Stimulated activated CD8-positive, alpha-beta memory T cell treated with anti-CD3 and anti-CD28 coated beads, Interleukin-7, amount 100 ng/mL, for 48 hours (primary cell): ENCODE measurements at places on chromosomes 7 and 10.

DNA sequence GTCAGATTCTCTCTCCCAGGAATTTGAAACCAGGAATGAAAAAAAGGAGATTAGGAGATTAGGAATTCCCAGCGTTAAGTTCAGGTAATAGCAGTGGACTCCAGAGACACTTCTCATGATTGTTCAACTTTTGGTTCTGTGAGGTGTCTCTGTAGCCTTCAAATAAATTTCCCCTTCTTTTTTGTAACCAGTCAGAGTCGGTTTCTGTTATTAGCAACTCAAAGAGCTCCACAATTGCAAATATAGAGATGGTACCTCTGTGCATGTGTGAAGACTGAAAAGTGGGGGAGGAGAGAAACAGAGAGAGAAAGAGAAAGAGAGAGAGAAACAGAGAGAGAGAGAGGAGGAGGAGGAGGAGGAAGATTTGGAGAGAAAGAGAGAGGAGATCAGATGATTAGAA is 112.8 kb upstream of the STEAP1B start:
- DNase-seq: no peak

DNA sequence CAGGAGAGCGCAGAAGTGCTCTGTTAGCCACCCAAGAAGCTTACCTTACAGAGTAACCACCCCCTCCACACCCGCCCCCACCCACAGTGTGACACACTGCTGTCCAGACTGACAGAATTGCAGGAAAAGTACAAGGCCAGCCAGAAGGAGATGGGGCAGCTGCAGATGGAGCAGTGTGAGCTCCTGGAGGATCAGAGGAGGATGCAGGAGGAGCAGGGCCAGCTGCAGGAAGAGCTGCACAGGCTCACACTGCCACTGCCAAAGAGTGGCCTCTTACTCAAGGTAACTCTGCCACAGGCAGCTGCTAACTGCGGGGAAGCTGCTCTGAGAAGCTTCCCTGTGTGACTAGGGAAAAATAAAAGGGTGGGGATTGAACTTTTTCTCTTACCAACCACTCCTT is 17.6 kb downstream of the CCDC136 start:
- no peak for DNase-seq

- no peak for DNase-seq
Observed at GRCh38 chr7:13687500-13687899, 302.0 kb downstream of the ETV1 start.

GRCh38 chr10:48786606-48787282 is 102.1 kb downstream of the WDFY4 start:
- no peak for DNase-seq

DNA sequence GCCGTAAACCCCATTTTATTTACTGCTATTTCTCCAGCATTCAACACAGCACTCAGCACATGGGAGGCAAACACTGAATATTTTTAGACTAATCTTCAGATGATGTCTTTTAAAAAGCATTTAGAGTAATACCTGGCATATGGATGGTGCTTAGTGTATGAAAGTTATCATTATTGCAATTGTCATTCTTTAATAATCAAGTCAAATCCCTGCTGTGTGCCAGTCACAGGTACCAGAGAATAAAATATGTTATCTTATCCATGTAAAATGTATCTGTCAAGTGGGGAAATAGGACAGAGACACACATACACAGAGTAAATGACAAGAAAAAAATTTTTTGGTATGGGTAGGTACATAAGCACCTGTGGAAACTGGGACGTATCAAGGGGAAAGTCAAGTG is 18.5 kb downstream of the ANKRD22 start:
- no peak for DNase-seq

DNA sequence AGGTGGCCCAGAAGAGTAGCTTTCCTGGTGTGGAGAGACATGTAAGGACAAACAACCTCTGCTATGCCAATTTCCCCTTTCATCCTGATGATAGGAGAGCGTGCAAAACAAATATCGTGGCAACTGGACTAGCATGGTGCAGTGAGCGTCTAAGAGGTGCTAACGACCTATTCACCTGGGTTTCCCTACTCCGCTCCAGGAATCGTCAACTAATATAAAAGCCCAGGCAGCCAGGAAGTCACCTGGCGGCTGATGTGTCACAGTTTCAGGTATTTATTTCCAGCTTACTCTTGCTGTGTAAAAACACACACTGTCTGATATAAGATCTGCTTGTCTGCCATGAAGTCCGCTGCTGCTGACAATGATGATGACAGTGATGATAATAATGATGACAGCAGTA is 56.5 kb upstream of the EFCAB10 start:
- no peak for DNase-seq

- no peak for DNase-seq
Observed at GRCh38 chr10:130018730-130019185, 54.7 kb upstream of the EBF3 start.

GRCh38 chr7:87934699-87935383 is 790 bp downstream of the ADAM22 start:
- DNase-seq: no peak

GRCh38 chr10:30974773-30975415 is 56.8 kb downstream of the ZNF438 start:
- no peak for DNase-seq

DNA sequence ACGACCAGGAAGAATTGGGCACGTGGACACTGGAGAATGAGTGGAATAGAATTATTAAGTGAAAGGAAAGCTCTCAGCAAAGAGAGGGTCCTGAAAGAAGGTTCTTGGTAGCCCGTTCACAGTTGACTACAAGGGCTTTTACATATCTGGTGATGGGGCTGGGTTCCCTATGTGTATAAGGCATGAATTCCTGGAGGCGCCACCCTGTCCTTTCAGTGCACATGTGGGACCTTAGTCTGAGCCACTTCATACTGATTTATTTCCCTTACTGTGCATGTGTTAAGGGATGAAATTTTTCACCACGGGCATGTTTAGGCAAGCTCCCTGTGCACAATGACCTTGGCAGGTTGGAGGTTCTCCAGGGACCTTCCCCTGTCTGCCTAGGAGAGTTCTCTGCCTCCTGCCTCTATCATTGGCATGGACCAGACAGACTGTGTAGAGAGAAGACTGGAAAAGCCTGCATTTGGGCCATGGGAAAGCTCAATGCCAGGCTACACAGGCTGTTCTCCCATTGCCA is 145.9 kb upstream of the ITGB1 start:
- DNase-seq: no peak

DNA sequence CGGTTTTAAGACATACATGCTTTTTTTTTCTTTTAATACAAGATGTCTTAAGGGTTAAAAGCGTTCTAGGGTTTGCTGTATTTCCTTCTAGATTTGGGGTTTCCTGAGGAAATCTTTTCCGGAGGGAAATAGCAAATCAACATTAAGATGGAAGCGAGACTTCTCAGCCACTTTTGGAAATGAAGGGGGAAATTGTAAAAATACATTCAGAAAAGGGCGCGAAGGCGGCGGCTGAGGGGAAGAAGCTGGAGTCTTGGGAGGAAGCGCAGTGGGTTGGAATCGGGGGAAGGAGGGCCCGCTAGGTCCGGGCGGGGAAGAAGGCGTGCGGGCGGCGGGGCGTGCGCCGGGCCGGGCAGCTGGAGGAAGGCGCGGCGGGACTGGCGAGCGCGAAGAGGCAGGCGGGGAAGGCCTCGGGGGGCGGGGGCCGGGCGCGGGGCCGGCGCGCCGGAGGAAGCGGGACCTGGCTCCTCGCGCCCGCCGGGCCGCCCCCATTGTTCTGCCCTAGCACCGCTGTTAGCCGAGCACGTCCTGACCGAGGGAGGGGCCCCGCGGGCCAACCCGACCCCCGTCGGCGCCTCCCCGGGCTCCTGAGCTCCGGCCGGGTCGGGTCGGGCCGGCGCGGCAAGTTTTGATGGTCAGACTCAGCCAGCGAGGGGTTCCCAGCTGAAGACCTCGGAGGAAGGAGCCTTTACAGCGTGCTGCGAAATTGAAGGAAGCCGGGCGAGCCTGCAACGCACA is 1.5 kb upstream of the SKIDA1 start:
- DNase-seq: no peak

DNA sequence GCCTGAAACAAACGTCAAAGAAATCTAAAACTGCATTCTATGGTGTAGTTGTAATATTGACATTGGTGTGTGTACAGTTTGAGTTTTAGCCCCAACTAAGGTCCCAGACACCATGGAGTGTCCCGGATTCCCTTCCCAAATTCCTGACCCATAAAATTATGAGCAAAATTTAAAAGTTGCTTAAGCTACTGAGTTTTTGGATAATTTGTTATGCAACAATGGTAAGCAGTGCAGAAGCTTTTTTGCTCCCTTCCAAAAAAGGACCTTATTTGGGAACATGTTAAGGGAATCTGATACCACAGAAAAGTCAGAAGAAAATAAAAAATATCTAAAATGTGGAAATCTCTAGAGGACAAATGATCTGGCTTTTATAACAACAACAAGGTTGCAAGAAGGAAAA is 63.3 kb upstream of the KMT2E start:
- no peak for DNase-seq

DNA sequence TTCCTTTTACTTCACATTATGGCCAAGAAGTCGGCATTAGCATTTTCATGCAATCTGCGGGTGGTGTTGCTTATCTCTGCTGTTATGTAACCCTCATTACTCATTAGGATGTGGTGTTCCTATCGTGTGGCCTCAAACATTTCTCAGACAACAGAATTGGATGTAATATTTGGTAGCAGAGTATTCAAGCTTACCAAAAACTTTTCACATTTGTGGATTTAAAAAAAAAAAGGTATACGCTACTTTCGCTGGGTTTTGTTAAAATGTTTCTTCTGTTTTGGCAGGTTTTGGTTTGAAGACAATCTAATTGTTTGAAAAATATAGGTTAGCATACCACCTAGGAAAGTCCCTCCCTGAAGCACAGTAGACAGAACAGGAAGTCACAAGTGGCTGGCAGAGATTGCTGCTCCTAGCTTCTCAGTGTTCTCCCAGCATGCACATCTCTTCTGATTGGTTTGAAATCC is 128.8 kb downstream of the GATA3 start:
- no peak for DNase-seq

DNA sequence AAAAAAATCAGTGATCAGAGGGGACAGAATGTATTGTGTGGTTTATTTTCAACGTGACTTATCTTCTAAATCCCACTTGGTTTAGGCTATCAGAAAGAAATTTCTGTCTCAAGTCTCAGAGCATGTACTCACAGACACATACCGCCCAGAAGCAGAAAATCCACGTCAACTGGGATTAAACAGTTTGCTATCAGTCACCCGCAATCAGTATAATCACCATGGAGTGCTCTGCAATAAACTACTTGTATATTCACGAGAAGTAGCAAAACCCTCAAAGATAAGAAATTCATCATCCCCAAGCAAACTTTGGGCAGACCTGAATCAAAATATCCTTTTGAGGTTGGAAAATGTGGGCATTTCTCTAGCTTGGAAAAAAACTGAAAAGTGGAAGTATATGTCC is 259.1 kb downstream of the FGFR2 start:
- DNase-seq: no peak

GRCh38 chr7:139476139-139476538 is 7.3 kb downstream of the KLRG2 start:
- no peak for DNase-seq

DNA sequence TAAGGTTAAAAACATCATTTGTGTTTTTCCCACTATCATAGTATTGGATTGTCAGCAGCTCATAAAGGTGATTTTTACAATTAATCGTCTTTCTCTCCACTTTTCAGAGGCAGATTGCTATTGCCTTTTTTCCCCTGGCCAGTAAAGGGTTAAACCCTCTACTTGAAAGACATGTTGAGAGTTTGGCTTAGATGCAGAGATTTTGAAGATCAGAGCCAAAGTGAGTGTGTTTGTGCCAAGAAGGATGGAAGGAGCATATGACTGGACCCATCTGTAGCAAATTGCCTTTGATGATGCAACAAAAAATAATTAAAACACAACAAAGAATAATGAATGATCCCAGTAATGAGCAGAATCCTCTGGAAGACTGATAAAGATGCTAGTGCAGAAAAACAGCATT is 373.1 kb downstream of the MALRD1 start:
- DNase-seq: no peak

DNA sequence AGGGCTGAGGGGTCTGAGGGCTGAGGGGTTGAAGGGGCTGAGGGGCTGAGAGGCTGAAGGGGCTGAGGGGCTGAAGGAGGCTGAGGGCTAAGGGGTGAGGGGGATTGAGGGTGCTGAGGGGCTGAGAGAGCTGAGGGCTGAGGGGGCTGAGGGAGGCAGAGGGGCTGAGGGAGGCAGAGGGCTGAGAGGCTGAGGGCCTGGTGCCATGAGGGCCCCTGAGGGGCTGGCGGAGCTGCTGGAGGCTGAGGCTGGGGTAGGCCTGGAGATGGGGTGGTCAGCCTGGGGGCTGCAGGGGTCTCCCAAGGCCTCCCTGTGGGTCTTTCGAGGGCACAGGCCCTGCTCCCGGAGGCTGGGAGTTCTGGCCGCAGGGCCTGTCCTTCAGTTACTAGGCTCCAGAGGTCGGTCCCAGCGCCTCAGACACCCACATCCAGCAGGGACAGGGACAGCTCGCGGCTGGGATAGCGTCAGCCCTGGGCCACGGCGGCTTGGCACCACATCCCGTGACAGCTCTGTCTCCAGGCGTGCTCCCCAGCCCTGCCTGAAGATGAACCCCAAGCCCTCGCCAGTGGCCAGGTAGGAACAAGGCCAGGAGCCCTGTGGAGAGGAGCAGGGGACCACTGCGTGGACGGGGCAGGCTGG is 16.9 kb downstream of the MYO1G start:
- DNase-seq: no peak

GRCh38 chr7:6487184-6487545 is 39.4 kb upstream of the DAGLB start:
- no peak for DNase-seq

- no peak for DNase-seq
Observed at GRCh38 chr10:4868357-4868657, 42.3 kb downstream of the AKR1E2 start.

DNA sequence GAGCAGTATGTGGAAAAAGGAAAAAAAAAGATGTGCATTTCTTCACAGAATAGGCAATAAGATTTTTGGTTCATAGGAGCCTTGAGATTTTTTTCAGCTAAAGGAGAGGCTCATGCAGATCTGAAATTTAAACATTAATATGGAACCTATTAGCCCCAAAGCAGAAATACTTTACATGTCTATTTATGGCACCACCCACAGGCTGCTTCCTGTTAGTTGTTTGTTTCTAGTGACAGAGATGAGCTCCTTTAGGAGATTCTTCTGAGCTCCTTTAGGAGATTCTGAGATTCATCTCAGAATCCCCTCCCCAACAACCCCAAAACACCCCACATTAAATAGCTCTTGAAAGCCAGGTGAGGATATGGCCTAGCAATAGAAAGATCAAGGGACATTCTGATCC is 27.9 kb upstream of the HPS1 start:
- no peak for DNase-seq

GRCh38 chr10:51090190-51090589 is 15.9 kb downstream of the PRKG1 start:
- DNase-seq: no peak

- no peak for DNase-seq
Observed at GRCh38 chr7:24821754-24822054, 64.4 kb upstream of the GSDME start.

- no peak for DNase-seq
Observed at GRCh38 chr7:28362812-28363211, 49.5 kb upstream of the CREB5 start.

GRCh38 chr10:71285180-71285545 is 33.9 kb upstream of the SLC29A3 start:
- peak; percentile 2 for DNase-seq

GRCh38 chr7:27842094-27842692 is 102.2 kb downstream of the TAX1BP1 start:
- no peak for DNase-seq

GRCh38 chr10:83164156-83164555 is 975.2 kb upstream of the GHITM start:
- DNase-seq: no peak

- DNase-seq: peak; percentile 14
Observed at GRCh38 chr7:155644971-155645509, 579 bp downstream of the RBM33 start.
